HCT116 (cell line): ENCODE measurements at places on chromosomes 1 and 21. TPM values are rescaled to one million over a fixed set of nuclear protein-coding genes. Genes with fewer than 3 reads are reported as not detected.

GRCh38 chr1:33718186-33718585 is 145.7 kb upstream of the HMGB4 start:
- DNase-seq: no peak

NPHS2 gene
- total RNA-seq: not detected

DNA sequence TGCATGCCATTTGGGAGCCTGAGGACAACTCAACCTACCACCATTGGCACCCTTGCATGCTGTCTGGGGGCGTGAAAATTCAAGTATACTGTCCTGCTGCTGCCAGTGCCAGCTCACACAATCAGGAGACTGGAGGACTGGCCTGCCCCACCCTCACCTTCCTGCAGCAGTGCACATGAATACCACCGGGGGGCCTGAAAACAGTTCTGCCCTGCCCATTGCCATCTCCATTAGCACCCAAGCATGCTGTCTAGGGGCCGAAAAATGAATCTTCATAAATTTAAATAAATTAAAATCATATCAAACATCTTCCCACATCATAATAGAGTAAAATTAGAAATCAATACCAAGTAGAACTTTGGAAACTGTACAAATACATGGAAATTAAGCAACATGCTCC is 322.1 kb upstream of the TMPRSS15 start:
- DNase-seq: no peak

DNA sequence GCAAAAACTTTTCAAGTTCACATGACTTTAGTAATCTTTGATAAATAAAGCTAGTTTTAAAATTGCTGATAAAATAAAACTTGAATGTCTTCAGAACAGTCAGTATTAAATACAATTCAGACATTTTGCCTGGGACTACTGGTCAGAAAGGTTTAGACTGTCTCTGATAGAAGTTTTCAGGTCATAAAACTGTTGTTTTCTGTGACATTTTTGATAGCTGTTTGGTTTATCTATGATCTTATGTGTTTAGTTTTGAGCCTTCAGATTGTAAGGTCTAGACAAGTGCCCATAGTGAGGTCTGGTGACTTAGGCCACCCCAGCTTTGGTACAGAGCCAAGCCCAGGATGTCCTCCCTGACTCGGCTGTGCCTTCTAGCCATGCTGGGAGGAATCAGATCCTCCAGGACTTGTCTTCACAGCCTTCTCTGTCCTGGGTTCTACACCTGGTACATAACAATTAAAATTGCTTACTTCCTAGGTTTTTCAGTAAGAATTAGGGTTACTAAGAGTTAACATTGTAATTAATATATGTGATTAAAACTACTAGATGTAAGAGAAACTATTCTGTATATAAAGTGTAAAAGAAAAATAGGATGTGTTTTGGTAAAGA is 15.1 kb upstream of the DNAH14 start:
- DNase-seq: no peak

DNA sequence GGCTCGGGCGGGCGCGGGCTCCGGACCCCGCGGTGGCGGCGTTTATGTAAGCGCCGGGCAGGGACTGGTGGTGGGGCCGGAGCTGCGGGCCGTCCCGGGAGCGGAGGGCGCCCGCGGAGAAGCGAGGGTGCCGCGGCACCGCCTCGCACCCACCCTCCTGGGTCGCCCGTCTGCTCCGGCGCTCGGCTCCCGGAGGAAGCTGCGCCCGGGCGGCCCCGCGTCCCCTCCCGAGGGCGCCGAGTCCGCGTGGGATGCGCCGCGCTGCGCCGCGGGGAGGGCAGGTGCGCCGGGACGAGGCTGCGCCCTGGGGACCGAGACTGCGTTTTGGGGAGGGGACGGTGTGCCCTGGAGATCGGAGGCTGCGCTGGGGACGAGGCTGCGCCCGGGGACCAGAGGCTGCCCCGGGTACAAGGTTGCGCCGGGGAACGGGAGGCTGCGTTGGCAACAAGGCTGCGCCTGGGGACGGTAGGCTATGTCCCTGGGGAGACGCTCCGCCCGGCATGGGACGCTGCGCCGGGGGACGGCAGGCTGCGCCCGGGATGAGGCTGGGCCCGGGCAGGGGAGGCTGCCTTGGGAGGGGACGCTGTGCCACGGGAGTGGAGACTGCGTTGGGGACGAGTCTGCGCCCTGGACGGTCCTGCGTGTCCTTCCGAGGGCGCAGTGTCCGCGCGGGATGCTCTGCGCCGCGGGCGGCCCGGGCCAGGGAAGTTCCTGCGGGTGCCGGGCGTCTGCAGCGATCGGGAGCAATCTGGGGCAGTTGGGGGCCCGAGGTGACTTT is 627 bp downstream of the ADARB1 start:
- no peak for DNase-seq

DNA sequence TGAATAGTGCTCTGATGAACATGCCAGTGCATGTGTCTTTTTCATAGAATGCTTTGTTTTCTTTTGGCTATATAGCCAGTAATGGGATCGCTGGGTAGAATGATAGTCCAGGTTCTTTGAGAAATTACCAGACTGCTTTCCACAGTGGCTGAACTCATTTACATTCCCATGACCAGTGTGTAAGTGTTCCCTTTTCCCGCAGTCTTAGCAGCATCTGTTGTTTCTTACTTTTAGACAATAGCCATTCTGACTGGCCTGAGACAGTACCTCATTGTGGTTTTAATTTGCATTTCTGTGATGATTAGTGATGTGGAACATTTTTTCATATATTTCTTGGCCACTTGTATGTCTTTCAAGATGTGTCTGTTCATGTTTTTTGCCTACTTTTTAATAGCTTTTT is 784.5 kb downstream of the USP25 start:
- DNase-seq: no peak

GRCh38 chr1:2384941-2385481 is 6.3 kb downstream of the MORN1 start:
- DNase-seq: no peak

DNA sequence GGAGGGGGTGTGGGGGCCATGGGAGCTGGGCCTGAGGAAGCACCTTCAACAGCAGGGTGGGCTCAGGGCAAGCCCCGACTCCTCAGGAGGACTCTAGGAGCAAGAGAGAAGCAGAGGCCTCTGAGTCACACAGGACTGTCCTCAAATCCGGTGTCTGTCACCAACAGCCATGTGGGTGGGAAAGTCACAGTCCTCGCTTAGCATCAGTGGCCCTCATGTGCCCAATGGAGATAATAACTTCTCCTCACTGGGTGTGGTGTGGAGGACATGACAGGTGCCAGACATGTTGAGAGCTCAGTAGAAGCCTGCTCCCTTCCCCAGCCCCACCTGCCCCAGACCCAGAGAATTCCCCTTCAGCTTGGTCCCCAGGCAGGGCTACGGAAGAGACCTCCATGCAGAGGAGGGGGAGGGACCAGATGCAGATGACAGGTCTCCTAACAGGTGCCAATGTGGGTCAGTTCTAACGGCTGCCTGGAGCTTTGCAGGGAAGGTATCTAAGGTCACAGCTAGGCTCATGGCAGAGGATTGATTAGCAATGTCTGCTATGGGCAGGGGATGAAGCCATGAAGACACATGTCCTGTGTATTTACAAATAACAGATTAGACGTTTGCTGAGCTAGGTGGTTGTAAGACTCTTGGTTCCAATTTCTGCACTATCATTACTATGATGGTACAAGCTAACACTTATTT is 30.2 kb downstream of the TTC39A start:
- DNase-seq: no peak

ABCD3 gene
- total RNA-seq: 48.8 TPM

BATF3 gene
- total RNA-seq: 4.8 TPM

DNA sequence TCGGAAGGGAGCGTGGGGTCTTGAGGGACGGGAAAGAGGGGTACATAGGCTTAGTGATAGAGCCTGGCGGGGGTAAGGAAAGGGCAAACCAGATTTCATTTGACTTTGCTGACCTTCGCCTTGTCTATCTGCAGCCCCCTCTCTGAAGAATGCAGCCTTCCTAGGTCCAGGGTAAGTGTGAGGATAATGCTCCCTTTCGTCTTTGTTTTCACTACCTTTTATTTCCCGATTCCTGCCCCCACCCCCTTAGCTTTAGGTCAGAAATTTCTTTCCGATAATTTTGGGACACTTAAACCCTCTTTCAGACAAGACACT is 396 bp downstream of the ATP5PB start:
- no peak for DNase-seq

DNA sequence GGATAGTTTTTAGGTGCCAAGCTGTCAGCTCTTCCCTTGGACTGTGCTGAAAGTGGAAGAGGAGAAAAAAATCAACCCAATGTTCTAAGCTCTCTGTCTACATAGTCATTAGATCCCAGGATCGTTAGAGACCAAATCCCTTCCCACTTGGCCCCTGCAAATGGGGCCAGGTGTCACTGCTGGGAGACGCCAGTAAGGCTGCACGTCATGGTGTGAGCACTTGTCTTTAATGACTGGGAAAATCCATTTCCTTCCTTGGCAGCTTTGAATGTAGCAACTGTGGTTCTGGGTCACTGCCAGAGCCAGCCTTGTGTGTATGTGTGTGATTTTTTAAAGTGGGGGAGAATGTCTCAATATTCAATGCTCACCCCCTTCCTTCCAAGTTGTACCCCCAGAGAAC is 59.9 kb downstream of the MAN1C1 start:
- no peak for DNase-seq

- no peak for DNase-seq
These were observed 165.3 kb upstream of the SYT6 start for GRCh38 chr1:114318961-114319360.

DNA sequence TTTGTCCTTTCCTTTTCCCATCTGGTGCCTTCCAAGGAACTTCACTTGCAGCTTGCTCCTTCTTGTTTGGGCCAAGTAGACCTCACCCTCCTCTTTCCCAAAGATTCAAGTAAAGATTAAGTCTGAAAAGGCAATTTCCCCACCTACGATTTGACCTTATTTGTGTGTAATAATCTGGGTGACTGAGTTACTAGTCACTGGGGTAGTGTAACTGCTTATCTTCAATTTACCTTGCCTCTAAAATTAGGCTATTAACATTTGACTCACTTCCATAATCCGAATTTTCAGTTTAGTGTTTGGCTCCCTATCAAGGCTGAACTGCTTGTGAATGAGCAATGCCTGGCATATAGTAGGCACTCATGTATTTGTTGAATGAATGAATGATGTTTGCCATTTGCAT is 59.6 kb downstream of the PLA2G4A start:
- DNase-seq: no peak

DNA sequence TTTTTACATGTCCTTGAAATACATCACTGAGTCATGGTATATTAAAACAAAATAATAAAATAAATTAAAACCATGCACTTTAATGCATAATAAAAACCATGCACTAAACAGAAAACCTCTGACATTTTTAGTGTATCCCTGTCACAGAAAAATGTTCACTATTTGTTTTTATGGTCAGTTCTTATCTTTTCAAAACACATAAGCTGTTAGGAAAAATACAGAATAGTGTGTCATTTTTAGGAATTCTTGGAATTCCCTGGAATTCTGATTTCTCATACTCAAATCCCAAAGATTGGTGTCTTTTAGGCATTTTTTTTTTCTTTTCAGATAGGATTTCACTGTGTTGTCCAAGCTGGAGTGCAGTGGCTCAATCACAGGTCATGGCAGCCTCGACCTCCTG is 25.1 kb upstream of the TINAGL1 start:
- no peak for DNase-seq

GRCh38 chr1:13960375-13960987 is 260.5 kb downstream of the PRDM2 start:
- DNase-seq: peak; percentile 44

A3GALT2 gene
- total RNA-seq: not detected

- no peak for DNase-seq
These were observed 181.9 kb upstream of the KCNK2 start for GRCh38 chr1:214900590-214900989.

DNA sequence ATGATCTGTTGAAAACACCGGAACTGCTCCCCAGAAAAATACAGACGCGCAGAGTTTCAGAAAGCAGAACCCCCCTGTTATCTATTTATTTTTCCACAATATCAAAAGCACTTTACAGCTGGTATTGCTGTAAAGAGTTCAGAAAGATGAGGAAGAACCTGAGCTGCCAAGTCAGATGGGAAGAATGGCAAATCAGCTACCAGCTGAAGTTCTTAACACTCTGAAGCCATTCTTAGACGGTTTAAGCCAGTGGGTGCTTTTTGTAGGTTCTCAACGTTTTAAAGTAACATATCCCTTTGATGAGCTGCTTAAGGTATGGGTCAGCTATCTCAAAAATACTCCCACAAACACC is 714 bp upstream of the AKIRIN1 start:
- DNase-seq: no peak

DNA sequence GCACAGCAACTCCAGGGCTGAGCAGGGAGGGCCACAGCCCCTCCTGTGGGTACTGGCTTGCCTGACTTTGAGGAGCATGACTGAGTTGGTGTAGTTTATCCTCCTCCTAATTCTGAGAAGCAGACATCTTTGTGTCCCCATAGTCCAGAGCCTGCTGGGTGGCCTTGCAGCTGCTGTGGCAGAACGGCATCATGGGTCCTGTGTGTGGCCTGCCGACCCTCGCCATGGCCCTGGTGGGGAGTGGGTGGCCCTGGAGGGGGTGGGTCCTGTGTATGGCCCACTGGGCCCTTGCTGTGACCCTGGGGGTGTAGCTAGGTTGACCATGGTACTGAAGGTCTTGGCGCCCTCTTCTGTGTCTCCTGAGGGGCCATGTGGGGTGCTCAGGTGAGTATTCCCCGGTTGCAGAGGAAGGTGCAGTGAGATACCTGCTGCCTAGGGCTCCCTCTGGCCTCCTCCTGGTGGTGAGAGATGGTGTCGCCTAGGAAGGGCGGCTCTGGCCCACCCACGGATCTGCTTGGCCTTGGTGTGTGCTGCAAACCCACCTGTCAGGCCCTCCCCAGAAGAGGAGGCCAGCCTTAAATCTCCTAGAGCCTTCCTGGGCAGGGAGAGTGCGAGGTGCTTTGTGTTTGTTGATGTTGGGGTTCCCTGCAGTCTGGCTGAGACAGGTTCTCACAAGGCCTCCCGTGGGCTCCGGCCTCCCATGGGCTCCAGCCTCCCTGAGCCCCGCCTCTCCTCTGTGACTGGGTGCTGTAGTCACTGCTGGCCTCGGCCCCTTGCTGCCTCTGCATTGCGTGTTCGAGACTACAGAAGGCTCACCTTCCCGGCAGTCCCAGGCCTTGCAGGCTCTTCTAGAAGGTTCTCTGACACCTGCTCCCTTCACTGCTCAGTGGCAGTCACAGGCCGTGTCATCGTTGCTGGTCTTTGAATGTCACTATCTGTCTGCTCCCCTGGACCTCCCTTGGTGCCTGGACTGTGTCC is 7.8 kb downstream of the SNAP47 start:
- DNase-seq: no peak

EXO1 gene
- 32.9 TPM for total RNA-seq

FAM110D gene
- 0.34 TPM for total RNA-seq

DNA sequence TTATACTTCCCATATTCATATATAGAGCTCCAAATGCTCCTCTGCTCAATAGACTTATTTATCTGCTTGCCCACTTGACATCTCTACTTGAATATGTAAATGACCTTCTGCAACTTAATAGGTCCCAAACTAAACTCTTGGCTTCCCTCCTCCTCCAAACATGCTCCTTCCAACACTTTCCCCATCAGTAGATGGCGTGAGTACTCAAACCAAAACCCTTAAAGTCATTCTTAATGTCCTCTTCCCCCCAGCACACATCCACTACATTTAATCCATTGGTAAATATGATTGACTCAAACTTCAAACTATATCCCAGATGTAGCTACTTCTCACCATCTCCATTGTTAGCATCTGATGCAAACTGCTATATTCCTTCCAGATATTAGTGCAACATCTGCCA is 48.5 kb upstream of the PBX1 start:
- DNase-seq: no peak
